ENCODE measurements at places on chromosomes 2 and 18.

GRCh38 chr2:223494942-223495341, 107.2 kb downstream of the SCG2 start:
- H3K36me3 ChIP-seq, result no peaks in the 10 kb centered on the region
- DNase-seq, result no peak
- H3K27ac ChIP-seq, result no peak overlapping the region
- H3K4me3 ChIP-seq, result no peak overlapping the region

GRCh38 chr2:16117791-16118610, 177.7 kb downstream of the MYCN start:
- DNase-seq, result no peak
- H3K4me1 ChIP-seq, result peaks cover 8% of the 10 kb centered on the region
- H3K27me3 ChIP-seq, result no peaks in the 10 kb centered on the region

- no peaks in the 10 kb centered on the region for H3K27me3 ChIP-seq
- H3K27ac ChIP-seq, result no peak overlapping the region
- no peaks in the 10 kb centered on the region for H3K36me3 ChIP-seq
- no peaks in the 10 kb centered on the region for H3K4me1 ChIP-seq
Observed at GRCh38 chr2:123747326-123747725, 277.8 kb upstream of the CNTNAP5 start.

GRCh38 chr18:49814147-49814499, 790 bp upstream of the ACAA2 start:
- peak; percentile 63 for DNase-seq
- peak overlapping the region; percentile 97 for H3K27ac ChIP-seq
- H3K36me3 ChIP-seq, result no peaks in the 10 kb centered on the region
- peaks cover 37% of the 10 kb centered on the region for H3K4me1 ChIP-seq

Data from transverse colon (tissue), 4 donors.